Left lung (tissue), 14 donors: ENCODE measurements at places on chromosomes 13 and 19. TPM values are rescaled to one million over a fixed set of nuclear protein-coding genes. Genes with fewer than 3 reads are reported as not detected.

Gene RFPL4AL1
- not detected for polyA plus RNA-seq

Gene KRTDAP
- polyA plus RNA-seq = 1.9 TPM

Gene TRAPPC5
- polyA plus RNA-seq = 40.0 TPM

Gene GRIK5
- 11.6 TPM for polyA plus RNA-seq

Gene ZNF154
- 40.2 TPM for polyA plus RNA-seq

Gene POSTN
- polyA plus RNA-seq = 646 TPM

Gene ALOX5AP
- polyA plus RNA-seq = 4.9 TPM

Gene ELAVL1
- 70.8 TPM for polyA plus RNA-seq

DNA sequence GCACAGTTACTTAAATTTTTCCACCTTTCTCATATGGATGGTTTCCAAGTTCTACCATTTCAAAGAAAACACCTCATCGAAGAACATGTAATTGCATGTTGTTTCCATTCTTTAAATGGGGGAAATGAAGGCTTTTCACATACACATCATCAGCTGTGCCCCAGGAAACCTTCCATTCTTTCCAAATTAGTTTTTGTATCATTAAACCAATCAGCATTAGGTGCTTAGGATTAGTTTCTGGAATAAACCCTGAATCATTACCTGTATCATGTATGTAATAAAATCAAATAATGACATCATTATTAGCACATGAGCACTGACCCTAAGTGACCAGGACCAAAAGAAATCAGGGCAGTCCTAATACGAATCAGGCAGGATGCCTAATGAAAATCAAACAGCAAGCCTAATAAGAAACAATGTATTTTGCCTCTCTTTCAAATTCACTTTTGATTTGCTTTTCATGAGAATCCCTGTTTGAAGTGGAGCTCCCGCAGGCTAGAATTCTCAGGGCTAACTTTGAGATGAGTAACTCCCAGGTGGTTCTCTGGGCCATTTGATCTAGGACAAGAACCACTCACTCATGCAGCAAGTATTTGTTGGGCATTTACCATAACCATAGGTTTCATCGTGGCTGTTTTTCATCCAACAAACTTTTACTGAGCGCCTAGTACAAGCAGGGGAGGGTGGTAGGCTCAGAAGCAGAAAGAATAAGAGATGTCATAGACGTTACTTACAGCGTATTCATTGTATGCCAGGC is 89.2 kb downstream of the MZT1 start:
- no peak for DNase-seq

DNA sequence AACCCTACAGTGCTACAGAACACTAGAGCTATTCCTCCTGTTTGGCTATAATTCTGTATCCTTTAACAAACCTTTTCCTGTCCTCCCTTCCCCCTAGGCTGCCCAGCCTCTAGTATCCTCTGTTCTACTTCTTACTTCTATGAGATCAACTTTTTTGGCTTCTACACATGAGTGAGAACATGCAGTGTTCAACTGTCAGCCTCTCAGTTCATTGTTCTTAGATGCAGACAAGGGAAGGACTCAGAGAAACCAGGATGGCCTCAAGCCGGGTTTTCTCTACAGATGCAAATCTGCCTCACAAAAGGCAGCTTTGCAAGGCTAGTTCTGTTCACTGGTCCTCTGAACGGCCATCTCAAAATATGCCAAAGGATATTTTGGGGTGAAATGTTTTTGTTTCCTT is 18.4 kb downstream of the AMER2 start:
- no peak for DNase-seq

DNA sequence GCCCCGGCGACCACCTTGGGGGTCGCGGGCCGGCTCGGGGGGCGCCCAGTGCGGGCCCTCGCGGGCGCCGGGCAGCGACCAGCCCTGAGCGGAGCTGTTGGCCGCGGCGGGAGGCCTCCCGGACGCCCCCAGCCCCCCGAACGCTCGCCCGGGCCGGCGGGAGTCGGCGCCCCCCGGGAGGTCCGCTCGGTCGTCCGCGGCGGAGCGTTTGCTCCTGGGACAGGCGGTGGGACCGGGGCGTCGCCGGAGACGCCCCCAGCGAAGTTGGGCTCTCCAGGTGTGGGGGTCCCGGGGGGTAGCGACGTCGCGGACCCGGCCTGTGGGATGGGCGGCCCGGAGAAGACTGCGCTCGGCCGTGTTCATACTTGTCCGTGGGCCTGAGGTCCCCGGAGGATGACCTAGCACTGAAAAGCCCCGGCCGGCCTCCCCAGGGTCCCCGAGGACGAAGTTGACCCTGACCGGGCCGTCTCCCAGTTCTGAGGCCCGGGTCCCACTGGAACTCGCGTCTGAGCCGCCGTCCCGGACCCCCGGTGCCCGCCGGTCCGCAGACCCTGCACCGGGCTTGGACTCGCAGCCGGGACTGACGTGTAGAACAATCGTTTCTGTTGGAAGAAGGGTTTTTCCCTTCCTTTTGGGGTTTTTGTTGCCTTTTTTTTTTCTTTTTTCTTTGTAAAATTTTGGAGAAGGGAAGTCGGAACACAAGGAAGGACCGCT is 729 bp downstream of the STK11 start:
- DNase-seq = peak; percentile 83

- DNase-seq = peak; percentile 89
Measured at GRCh38 chr19:3224346-3225168, at the start of gene CELF5. Gene CELF5 (plus strand): TSS chr19:3224661. CDS start chr19:3224740, 79 bp downstream.

GRCh38 chr19:53520547-53521372 is 17.2 kb upstream of the ZNF331 start:
- DNase-seq = peak; percentile 93

- DNase-seq = no peak
Measured at GRCh38 chr13:78404846-78405360, 198.4 kb downstream of the POU4F1 start.

- DNase-seq = no peak
Measured at GRCh38 chr19:28577233-28577632, 635.7 kb downstream of the UQCRFS1 start.

DNA sequence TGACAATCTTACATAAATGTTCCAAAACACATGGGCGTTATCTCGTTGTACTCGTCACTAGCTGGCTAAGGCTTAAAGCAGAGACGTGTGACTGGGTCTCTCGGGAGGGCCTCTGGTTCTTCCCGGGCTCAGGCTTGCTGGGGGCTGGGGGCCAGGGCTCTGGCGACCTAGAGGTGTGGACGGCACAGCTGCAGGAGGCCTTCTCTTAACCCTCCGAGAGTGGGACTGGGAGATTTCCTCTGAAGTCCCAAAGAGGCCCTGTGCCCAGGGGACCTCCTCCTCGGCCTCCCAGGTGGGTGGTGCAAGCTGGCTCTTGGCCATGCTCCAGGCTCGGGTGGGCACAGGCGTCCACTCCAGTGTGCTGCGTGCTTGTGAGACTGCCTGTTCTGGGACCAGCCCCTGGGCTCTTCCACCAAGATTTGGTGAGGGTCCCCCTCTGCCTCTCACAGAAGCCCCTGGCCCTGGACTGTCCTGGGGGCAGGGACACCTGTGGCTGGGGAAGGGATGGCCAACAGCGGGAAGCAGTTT is 2.2 kb downstream of the CAPS start:
- DNase-seq = no peak

GRCh38 chr19:40150170-40150569 is 41.1 kb upstream of the MAP3K10 start:
- no peak for DNase-seq

DNA sequence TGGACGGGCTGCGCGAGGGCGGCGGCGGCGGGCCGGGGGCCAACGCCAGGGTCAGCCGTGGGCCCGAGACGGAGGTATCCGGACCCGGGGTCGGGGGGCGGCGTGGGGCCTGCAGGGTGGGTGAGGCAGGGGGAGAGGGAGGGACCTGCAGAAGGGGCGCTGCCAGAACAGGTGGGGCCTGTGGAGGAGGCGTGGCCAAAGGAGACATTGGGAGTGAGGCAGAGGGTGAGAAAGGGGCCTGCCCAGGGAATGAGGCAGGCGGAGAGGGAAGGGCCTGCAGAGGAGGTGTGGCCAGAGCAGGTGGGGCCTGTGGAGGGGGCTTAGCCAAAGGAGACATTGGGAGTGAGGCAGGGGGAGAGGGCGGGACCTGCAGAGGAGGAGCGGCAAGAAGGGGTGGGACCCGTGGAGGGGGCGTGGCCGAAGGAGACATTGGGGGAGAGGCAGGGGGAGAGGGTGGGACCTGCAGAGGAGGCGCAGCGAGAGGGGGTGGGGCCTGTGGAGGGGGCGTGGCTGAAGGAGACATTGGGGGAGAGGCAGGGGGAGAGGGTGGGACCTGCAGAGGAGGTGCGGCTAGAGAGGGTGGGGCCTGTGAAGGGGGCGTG is 4.2 kb downstream of the PRR36 start:
- DNase-seq = no peak

GRCh38 chr13:52022356-52022755 is 2.1 kb upstream of the UTP14C start:
- DNase-seq = no peak

GRCh38 chr13:98386637-98387036 is 190.3 kb downstream of the STK24 start:
- DNase-seq = peak; percentile 33

DNA sequence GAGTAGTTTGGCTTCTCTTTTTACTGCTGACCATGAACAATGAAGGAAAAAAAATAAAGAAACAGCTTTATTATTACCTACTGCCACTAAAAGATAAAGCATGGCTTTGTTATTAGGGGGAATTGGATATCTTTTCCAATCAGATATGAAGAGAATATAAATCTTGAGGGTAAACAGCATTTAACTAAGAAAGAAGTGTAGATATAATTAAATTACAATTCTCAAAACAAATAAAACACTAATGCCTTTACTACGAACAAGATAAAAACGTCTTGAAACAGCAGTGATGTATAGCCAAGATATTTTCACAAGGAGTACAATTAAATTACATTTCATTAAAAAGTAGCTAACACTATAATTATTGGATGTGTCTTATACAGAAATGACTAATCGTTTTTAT is 425.9 kb upstream of the ATXN8OS start:
- no peak for DNase-seq

DNA sequence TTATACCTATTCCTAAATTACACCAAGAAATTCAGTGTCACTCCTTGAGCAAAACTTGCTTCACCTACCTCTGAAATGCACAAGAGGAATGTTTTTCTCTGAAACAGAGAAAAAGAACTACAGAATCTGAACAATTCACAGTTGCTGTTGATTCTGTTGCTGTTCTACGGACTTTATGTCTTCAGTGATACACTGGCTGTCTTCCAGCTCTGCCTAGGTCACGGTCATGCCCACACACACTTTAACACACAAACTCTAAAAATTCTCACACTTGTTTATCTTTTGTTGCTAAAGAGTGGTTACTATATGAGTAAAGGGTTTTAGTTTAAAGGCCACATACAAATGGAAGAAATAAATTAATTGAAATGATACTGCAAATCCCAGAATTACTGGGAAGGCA is 124.4 kb upstream of the SPRY2 start:
- no peak for DNase-seq

GRCh38 chr13:108044954-108045353 is 170.4 kb downstream of the LIG4 start:
- DNase-seq = no peak
